ENCODE measurements at places on chromosomes 11 and 22.

GRCh38 chr11:65796726-65797601 lies 10.1 kb downstream of the OVOL1 start:
- DNase-seq = no peak

GRCh38 chr22:50032941-50033601 lies 20.5 kb upstream of the IL17REL start:
- no peak for DNase-seq

GRCh38 chr11:1336836-1337646 lies 27.6 kb upstream of the TOLLIP start:
- DNase-seq = no peak

DNA sequence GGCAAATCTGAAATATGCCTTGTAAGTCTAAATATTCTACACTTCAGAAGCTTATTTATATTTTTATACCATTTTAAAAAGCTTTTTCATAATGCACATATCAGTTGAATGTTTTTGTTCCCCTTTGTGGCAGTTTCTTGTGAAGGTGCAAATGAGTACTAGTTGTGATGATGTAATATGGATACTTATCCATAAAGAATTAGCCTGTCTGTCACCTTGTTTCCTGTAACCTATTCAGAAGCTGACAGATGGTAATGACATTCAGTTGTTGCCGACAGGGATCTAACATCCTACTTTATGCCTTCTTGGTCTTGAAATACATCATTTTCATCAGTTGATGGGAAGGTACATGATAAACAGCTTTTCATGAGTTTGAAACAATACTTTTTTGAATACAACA lies 2.9 kb downstream of the QSER1 start:
- no peak for DNase-seq

GRCh38 chr11:62030071-62030684 lies 62.7 kb upstream of the FTH1 start:
- DNase-seq = no peak

DNA sequence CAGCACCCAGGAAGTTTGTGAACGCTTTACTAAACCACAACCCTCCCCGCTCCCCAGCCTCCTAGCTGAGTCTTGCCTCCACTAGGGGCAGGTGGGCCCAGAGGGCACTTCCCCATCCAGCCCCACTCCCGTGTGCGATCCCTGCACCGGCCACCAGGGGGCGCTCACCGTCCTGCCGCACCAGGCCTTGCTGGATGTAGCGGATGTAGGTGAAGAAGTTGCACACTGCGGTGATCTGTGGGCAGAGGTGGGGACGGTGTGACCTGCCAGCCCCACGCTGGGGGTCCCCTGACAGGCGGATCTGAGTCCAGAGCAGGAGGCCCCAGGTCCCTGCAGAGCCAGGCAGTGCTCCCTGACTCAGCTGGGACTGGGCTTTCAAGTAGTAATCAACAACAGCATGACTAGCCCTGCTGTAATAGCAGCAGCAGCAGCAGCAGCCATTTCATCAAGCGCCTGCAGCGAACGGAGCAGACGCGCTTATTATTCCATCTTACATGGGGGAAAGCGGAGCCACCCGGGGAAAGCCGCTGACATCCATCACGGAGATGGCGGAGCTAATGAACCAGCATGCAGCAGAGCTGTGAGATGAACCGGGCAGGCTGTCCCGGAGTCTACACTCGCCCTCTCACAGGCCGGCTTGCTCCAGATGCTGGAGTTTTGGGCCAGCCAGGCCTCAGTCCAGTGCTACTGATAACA lies 7.9 kb upstream of the FADS3 start:
- DNase-seq = peak; percentile 38

GRCh38 chr11:127199306-127199801 lies 198.8 kb upstream of the KIRREL3 start:
- no peak for DNase-seq

- DNase-seq = no peak
These were observed 612 bp downstream of the ASPHD2 start for GRCh38 chr22:26429458-26430286.

DNA sequence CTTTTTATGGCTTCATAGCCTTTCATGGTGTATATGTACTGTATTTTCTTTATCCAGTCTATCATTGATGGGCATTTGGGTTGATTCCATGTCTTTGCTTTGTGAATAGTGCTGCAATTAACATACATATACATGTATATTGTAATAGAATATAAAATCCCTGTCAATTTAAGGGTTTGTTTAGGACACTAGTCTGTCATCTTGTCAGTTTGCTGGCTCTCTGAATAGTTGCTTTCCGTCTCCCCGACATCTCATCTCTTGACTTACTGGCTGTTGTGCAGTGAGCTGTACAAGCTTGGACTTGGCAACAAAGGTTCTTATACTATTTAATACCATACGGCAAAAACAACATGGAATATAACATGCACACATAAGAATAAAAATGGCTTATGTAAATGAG lies 1487.5 kb downstream of the LRRC4C start:
- DNase-seq = no peak

DNA sequence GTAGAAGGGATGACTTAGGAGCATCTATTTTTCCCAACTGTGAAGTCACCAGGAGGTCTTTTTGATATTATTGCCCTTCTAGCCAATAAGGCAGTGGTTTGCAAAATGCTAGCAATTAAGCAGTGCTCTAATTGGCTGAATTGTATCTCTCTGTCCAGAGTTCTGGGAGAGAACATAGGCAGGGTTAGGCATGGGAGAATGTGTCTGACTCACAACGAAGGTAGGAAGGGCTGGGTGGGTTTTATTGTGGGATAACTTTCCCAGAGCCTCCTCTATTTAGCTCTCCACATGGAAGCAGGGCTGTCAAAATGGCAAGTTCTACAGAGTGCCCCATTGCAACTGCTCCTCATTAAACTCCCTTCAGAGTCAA lies 415.9 kb upstream of the CADM1 start:
- DNase-seq = no peak

DNA sequence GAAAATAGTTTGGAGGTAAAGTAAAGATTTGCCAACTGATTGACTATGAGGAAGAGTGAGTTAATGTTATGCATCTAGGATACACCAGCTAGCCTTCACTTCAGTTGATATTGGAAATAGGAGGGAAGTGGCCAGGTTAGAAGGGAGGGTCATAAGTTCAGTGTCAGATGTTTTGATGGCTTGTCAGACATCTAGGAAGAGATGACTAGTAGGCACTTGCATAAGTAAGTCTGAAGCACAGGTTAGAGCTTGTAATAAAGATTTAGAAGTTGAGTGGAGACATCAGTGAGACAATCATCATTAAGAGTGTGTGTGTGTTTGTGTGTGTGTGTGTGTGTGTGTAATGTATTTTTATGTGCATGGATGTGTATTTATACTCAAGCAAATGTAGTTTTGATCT lies 146.1 kb downstream of the OR4C45 start:
- no peak for DNase-seq

- DNase-seq = no peak
These were observed 27.8 kb downstream of the MORC2 start for GRCh38 chr22:30940685-30941362.

- peak; percentile 75 for DNase-seq
These were observed 36.9 kb downstream of the DGCR2 start for GRCh38 chr22:19085233-19085718.

- DNase-seq = peak; percentile 86
These were observed 3.6 kb downstream of the HPS4 start for GRCh38 chr22:26479792-26480610.

- DNase-seq = no peak
These were observed 66.6 kb downstream of the CACNG2 start for GRCh38 chr22:36636916-36637315.
